ENCODE measurements at places on chromosomes 7 and 10.

- peaks cover 6% of the 10 kb centered on the region for H3K4me1 ChIP-seq
- no peaks in the 10 kb centered on the region for H3K27me3 ChIP-seq
- no peaks in the 10 kb centered on the region for H3K36me3 ChIP-seq
- H3K27ac ChIP-seq = no peak overlapping the region
- H3K4me3 ChIP-seq = no peak overlapping the region
These were observed 538.5 kb downstream of the HTR7 start for GRCh38 chr10:90319188-90319914.

DNA sequence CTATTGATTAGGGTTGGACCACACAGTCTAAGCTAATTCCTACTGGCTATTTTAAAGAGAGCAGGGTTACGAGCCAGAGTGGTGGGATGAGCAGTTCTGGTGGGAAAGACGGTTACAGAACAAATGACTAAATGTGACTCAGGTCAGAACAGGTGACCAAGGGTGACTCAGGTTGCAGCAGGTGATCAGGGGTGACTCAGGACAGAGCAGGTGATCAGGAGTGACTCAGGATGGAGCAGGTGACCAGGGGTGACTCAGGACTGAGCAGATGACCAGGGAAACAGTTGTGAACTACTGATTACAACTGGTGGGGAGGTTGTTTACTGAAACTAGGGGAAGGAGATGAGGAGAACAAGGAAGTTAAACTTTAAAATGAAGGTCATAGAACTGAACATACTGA lies 366.3 kb downstream of the ABCA13 start:
- H3K36me3 ChIP-seq = no peaks in the 10 kb centered on the region
- no peaks in the 10 kb centered on the region for H3K4me1 ChIP-seq
- H3K27me3 ChIP-seq = no peaks in the 10 kb centered on the region
- no peak overlapping the region for H3K4me3 ChIP-seq
- H3K27ac ChIP-seq = peak overlapping the region; percentile 54

- no peak for DNase-seq
- H3K27me3 ChIP-seq = no peaks in the 10 kb centered on the region
- no peaks in the 10 kb centered on the region for H3K36me3 ChIP-seq
- H3K4me3 ChIP-seq = no peak overlapping the region
- H3K4me1 ChIP-seq = no peaks in the 10 kb centered on the region
These were observed 149.5 kb upstream of the SMIM30 start for GRCh38 chr7:113267885-113268284.

GRCh38 chr10:15373199-15373598 lies 2.1 kb upstream of the FAM171A1 start:
- DNase-seq = no peak
- no peaks in the 10 kb centered on the region for H3K36me3 ChIP-seq
- H3K4me1 ChIP-seq = peaks cover 8% of the 10 kb centered on the region
- H3K4me3 ChIP-seq = no peak overlapping the region

GRCh38 chr7:51139796-51140195 lies 176.8 kb downstream of the COBL start:
- H3K27ac ChIP-seq = no peak overlapping the region
- DNase-seq = no peak
- no peaks in the 10 kb centered on the region for H3K27me3 ChIP-seq
- no peak overlapping the region for H3K4me3 ChIP-seq
- no peaks in the 10 kb centered on the region for H3K36me3 ChIP-seq

- no peaks in the 10 kb centered on the region for H3K27me3 ChIP-seq
- no peak overlapping the region for H3K4me3 ChIP-seq
- no peaks in the 10 kb centered on the region for H3K4me1 ChIP-seq
- H3K27ac ChIP-seq = no peak overlapping the region
- DNase-seq = peak; percentile 30
- H3K36me3 ChIP-seq = no peaks in the 10 kb centered on the region
These were observed 305.9 kb upstream of the MGMT start for GRCh38 chr10:129161150-129161549.

DNA sequence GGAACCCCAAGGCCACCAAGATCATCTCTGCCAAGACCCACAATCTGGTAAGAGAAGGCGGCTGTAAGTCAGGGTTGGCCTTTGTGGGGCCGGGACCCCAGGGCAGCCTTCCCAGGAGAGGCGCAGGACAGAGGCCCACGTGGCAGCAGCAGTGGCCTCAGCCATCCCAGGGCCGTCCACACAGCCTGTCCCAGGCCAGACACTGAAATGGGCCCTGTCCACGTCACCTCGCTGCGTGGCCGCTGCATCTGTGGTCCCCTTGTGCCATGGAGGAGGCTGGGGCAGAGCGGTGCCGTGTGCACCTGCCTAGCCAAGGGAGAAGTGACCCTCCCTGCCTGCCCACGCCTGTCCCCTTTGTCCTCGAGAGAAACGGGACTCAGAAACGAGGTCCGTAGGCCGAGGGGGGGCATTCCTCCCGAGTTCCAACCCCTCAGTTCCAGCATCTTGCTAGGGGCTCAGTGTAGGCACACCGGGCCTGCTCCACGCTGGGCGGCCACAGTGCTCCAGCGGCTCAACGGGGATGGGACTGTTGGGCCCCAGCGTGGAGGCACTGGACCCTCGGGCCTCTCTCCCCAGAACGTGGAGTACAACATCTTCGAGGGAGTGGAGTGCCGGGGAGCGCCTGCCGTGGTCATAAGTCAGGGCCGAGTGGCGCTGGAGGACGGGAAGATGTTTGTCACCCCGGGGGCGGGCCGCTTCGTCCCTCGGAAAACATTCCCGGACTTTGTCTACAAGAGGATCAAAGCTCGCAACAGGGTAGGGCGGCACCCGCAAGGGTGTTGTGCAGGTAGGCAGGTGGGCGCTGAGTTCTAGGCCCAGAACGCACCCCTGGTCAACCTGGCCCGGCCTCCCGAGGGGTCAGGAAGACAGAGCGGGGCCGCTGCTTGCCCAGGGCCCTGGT lies 15.6 kb downstream of the DPYSL4 start:
- no peak overlapping the region for H3K4me3 ChIP-seq
- H3K27me3 ChIP-seq = no peaks in the 10 kb centered on the region
- H3K4me1 ChIP-seq = no peaks in the 10 kb centered on the region
- no peak overlapping the region for H3K27ac ChIP-seq
- no peak for DNase-seq

GRCh38 chr10:23171232-23171876 lies 20.8 kb upstream of the PTF1A start:
- no peak overlapping the region for H3K4me3 ChIP-seq
- peaks cover 2% of the 10 kb centered on the region for H3K4me1 ChIP-seq
- H3K27ac ChIP-seq = no peak overlapping the region
- H3K36me3 ChIP-seq = no peaks in the 10 kb centered on the region

- H3K36me3 ChIP-seq = no peaks in the 10 kb centered on the region
- no peak for DNase-seq
- no peak overlapping the region for H3K4me3 ChIP-seq
- H3K27me3 ChIP-seq = peaks cover 9% of the 10 kb centered on the region
- no peak overlapping the region for H3K27ac ChIP-seq
These were observed 592.5 kb downstream of the KCNMA1 start for GRCh38 chr10:77045085-77045484.

DNA sequence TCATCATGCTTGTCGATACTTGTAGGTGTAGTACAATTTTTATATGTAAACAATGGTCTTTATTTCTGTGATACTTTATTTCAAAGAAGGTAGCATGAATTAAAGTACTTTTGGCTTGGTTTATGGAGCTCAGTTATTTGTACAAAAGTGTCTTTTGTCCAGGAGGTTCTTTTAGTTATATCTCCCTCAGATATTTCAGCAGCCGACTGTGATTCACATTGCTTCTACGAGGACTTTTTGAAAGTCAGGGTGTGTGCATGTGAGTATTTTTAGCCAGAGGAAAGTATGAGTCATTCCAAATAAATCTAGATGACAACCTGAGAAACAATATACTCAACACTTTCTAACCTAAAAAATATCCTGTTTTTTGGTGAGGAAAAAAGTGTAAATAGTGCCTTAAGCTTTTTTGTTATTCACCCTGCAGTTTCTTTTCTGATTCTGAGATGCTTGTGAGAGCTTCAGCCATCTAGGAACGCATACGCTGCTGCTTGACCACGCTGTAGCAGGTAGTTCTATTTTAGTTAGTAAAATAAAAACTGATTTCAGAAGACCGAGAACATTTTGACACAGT lies 595 bp upstream of the SUN1 start:
- H3K27ac ChIP-seq = peak overlapping the region; percentile 95
- H3K36me3 ChIP-seq = no peaks in the 10 kb centered on the region
- peak; percentile 77 for DNase-seq
- no peak overlapping the region for H3K4me3 ChIP-seq

GRCh38 chr10:60031183-60031582 lies 124.8 kb upstream of the CCDC6 start:
- H3K27me3 ChIP-seq = no peaks in the 10 kb centered on the region
- DNase-seq = no peak
- peaks cover 10% of the 10 kb centered on the region for H3K4me1 ChIP-seq

GRCh38 chr10:29663718-29664117 lies 28.9 kb upstream of the SVIL start:
- no peaks in the 10 kb centered on the region for H3K36me3 ChIP-seq
- no peak overlapping the region for H3K4me3 ChIP-seq
- no peaks in the 10 kb centered on the region for H3K27me3 ChIP-seq
- DNase-seq = no peak

GRCh38 chr7:16232273-16232672 lies 189.1 kb downstream of the CRPPA start:
- no peak for DNase-seq
- no peaks in the 10 kb centered on the region for H3K36me3 ChIP-seq
- H3K27ac ChIP-seq = no peak overlapping the region
- no peaks in the 10 kb centered on the region for H3K27me3 ChIP-seq
- H3K4me1 ChIP-seq = no peaks in the 10 kb centered on the region
- H3K4me3 ChIP-seq = no peak overlapping the region

- H3K4me1 ChIP-seq = no peaks in the 10 kb centered on the region
- no peak for DNase-seq
- no peaks in the 10 kb centered on the region for H3K27me3 ChIP-seq
- no peak overlapping the region for H3K27ac ChIP-seq
- no peaks in the 10 kb centered on the region for H3K36me3 ChIP-seq
These were observed 71.2 kb downstream of the GRB10 start for GRCh38 chr7:50711271-50712175.

DNA sequence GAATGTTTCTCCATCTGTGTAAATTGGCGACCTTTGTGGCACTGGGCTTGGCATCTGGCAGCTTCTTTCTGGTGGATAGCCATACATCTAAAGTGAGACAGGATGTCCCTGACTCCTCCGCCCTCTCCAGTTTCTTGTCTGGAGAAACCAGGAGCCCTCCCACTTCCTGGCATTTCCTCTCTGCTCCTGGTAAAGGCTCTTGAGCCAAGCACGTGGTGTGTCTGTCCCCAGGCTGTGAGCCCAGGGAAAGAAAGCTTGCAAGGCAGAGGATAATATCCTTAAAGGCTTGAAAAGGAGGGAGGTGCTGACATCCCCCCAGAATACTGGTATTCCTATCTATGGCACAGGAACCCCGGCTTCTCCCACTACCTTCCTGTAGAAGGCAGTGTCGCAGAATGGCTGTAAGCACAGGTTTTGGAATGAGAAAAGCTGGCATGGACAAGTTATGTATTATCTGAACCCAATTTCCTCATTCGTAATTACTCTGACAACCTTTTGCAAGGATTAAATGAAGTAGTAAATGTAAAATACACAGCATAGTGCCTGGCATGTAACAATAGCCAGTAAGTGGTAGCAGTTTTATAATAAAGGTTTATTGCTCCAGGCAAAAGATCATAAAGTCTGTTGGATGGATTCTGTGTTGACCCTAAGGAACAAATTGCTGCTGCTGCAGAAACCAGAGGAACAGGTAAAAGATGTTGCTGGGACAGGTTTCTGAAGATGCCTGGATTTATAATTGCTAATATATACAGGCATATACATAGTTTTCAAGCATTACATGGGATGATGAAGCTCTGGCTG lies 11.8 kb upstream of the ACSL5 start:
- peak overlapping the region; percentile 83 for H3K27ac ChIP-seq
- H3K27me3 ChIP-seq = no peaks in the 10 kb centered on the region
- DNase-seq = no peak

DNA sequence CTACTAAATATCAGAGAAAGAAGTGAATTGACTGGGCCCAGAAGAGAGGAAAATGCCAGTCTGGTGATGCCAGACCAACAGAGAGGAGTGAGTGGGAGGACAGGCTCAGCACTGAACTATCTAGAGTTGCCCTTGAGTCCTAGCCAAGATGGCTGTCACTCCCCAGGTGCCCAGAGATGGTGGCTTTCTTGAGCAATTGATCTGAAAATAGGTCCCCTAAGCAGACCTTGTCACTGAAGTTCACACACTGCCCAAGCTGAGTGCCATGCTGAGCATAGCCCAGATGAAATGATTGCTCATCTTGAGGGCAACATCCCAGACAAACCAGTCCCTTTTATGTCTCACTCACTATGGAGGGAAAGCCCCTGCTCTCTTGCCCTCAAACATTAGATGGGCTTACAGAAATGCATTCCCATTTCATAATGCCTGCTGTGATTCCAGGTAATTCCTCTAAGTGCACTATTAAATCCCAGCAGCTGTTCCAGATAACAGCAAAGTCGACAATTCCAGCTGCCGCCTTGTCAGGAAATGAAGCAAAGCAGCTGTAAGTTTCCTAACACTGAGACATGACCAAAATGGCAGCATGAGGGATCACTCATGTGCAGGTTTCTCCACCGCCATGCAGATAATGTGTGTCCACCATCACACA lies 329.4 kb downstream of the KCNMA1 start:
- H3K4me1 ChIP-seq = peaks cover 12% of the 10 kb centered on the region
- no peaks in the 10 kb centered on the region for H3K36me3 ChIP-seq
- no peak overlapping the region for H3K4me3 ChIP-seq
- no peak overlapping the region for H3K27ac ChIP-seq
- no peak for DNase-seq
- H3K27me3 ChIP-seq = no peaks in the 10 kb centered on the region

DNA sequence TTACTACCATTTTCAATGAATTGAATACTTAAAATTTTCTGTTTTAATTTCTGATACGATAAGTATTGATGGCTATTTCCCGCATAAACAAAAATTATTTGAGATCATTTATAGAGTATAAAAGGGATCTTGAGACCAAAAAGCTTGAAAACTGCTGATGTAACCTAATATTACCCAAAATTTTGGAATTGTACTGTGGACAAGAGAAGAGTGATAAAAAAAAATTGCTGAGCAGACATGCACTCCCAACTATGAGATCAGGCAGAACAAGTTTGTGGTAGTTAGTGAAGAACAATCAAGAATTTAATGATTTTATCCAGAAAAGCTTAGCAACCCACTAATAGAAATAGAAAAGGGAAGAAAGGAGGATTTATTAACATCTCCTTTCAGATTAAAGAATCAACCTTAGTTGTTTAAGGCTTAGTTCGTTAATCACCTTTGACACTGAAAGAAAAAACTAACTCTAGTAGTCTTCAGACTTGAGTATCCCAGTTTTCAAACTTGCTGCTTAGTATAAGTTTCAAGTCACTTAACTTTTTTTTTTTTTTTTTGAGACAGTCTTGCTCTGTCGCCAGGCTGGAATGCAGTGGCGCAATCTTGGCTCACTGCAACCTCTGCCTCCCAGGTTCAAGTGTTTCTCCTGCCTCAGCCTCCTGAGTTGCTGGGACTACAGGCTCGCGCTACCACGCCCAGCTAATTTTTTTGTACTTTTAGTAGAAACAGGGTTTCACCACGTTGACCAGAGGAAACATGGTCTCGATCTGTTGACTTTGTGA lies 50.6 kb upstream of the ZC3HAV1 start:
- H3K36me3 ChIP-seq = no peaks in the 10 kb centered on the region
- no peaks in the 10 kb centered on the region for H3K4me1 ChIP-seq
- no peak overlapping the region for H3K4me3 ChIP-seq
- H3K27ac ChIP-seq = no peak overlapping the region

- no peaks in the 10 kb centered on the region for H3K27me3 ChIP-seq
- DNase-seq = no peak
- no peak overlapping the region for H3K4me3 ChIP-seq
- H3K27ac ChIP-seq = no peak overlapping the region
- H3K36me3 ChIP-seq = no peaks in the 10 kb centered on the region
- no peaks in the 10 kb centered on the region for H3K4me1 ChIP-seq
These were observed 201.3 kb upstream of the CDCA7L start for GRCh38 chr7:22146961-22147512.
